Adrenal gland (tissue), 19 donors: ENCODE measurements at places on chromosomes 4 and X. TPM values are rescaled to one million over a fixed set of nuclear protein-coding genes. Genes with fewer than 3 reads are reported as not detected.

Gene PCDH19
- total RNA-seq = 0.23 TPM

Gene CCNB3
- 0.95 TPM for total RNA-seq

Gene TXLNG
- 23.0 TPM for total RNA-seq

DNA sequence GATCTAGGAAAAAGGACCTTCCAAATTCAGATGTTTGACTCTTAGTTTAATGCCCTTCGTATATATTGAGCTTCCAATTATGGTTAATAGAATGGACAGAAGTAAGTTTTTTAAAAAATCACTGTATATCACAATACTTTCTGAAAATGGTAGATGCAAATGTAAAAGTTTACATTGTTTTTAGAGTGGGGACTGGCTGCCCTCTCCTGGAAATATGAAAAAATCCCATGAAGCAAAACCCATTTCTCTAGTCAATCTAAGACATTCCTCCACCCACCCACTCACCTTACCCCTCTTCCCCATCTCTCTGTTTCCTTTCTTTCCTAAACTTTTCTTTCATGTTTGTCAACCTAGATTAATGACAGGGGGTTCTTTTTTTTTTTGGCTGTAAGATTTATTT lies 134.5 kb downstream of the ARHGAP6 start:
- DNase-seq = no peak

DNA sequence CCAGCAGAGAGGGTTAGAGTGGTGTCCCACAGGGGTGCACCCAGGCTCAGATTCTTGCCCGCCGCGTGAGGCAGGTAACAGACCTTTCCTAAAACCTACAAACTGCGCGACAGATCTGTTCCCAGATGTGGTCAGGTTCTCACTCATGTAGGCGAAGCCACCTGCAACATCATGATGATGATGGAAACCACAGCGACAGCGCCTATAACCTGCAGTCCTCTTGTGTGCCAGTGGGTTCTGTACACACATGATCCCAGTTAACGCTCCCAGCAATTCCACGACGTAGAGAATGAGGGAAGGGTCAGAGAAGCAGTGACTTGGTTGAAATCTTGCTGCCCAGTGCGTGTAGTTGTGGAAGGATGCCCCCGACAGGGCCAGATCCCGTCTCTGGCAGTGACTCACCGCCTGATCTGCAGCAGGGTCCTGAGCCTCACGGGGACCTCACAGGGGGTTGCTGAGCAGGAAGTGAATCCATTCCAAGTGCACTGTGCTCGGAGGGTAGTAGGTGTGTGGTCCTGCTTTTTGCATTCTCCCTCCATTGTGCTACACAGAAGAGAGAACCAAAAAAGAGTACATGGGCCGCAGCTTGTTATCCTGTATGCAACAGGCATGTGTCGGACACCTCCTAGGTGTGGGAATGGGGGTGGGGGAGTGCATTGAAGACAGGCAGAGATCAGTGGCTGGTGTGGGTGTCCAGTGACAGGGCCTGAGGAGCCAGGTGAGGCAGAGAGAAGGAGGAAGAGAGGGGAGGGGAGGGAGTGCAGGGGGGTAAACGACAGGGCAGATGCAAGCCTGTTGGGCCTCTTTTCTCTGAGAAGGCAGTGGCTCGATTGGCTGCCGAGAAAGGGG lies 66.6 kb downstream of the MTMR1 start:
- no peak for DNase-seq

DNA sequence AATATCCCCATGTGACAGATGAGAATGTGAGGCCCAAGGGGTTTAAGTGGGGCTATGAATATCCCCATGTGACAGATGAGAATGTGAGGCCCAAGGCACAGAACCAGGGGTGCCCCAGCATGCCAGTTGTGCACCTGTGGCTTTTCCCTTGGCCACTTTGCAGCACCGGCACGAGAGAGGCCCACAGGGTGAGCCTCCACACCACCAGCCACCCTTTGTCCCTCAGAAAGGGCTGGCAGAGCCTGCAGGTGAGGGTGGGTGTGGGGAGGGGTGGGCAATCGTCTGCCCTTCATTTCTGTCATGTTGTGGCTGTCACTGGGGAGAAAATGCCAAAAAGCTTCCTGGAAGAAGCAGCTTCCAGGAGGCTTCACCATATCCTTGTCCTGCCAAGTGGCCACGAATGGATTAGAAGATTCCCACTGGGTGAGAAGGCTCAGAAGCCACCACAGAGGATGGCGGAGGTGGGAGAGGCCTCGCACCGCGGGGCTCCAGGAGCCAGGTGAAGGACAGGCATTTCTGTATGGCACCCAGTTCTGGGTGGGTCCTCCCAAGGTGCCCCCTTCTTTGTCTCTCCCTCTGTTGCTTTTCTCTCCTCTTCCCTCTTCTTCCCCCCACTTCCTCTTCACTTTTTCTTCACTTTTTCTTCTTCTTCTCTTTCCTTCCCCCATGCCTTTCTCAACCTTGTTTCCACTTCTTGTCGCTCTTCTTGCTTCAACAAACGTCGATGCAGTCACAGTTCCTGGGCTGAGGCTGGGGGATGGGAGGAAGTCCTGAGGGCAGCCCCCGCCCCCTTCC lies 469 bp upstream of the GPR78 start:
- no peak for DNase-seq

GRCh38 chrX:38437093-38437492 lies 84.7 kb downstream of the OTC start:
- no peak for DNase-seq

Gene EXOC1L
- total RNA-seq = not detected

Gene CXorf51A
- not detected for total RNA-seq

DNA sequence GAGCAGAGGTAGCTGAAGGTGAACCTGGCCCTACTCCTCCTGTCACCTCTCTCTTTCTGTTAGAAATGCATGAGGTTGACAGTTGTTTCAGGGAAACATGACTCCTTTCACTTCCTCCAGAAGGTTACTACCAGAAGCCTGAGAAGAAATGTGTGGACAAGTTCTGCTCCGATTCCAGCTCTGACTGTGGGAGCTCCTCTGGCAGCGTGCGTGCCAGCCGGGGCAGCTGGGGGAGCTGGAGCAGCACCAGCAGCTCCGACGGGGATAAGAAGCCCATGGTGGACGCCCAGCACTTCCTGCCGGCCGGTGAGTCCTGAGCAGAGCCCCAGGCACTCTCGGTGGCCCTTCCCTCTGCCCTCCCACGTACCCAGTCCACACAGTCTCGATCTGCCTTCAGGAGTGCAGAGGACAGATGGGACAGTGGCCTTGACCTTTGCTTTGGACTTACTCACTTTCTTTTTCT lies 61.3 kb upstream of the TLR2 start:
- DNase-seq = peak; percentile 39

DNA sequence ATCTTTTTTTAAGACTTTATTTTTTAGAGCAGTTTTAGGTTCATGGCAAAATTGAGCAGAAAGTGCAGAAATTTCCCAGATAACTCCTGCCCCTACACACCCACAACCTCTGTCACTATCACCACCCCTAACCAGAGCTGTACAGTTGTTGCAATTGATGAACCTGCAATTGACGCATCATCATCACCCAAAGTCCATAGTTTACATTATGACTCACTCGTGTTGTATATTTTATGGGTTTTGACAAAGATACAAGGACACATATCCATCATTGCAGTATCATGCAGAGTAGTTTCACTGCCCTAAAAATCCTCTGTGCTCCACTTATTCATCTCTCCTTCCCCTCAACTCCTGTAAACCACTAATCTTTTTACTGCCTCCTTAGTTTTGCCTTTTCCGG lies 34.5 kb upstream of the WAS start:
- no peak for DNase-seq

Gene MAP7D2
- total RNA-seq = 0.29 TPM

DNA sequence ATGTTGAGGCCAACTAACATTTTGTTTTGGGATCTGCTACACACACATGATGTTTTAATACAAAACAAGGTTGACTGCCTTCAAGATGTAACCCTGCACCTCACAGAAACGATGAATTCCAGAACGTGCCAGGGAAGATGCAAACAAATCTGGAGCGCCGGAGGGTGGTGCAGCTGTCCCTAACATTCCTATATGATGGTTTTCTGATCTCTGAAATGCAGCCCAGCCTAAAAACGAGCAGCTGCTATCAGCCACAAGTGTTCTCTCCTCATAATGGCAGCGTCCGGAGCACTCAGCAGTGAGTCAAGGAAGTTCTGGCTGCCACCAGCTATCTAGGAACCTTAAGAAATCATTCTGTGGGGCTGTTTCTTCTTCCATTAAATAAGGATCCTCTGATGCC lies 333.4 kb downstream of the NR3C2 start:
- no peak for DNase-seq

DNA sequence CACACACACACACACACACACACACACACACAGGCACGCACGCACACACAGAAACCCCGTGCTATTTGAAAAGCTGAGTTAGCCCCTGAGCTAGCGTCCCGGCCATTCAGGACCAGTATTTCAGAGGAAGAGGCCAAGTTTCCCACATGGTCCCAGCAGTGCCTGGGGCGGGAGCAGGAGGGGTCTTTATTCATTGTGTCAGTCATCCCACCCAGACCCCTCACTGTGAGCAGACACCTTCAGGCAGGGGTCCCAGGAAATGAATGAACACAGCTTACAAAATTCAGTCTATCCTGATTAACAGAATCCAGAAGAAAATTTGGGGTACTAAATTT lies 58.1 kb downstream of the ZFYVE28 start:
- DNase-seq = no peak
